Nucleus accumbens (tissue), 56 donors: ENCODE measurements at places on chromosomes 6 and 20.

GRCh38 chr6:157194110-157194509 is 129.2 kb downstream of the TMEM242 start:
- DNase-seq, result no peak

DNA sequence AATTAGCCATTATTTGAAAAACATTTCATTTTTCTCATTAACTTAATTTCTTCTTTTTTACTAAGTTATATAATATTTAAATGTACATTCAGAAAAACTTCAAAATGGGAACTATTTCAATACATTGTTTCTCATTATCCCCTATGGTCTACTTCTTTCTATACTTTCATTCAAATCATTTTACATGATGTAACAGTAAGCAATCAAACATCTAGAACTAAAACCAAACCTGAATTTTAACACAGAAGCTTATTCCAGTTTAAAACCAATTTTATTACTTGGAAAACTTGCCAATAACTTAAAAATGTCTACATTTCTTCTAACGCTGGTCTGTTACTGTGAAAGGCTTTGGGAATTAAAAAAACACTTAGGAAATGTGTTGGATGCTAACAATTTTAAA is 4.6 kb upstream of the PRR18 start:
- no peak for DNase-seq

- DNase-seq, result no peak
Measured at GRCh38 chr6:129492260-129492659, 217.7 kb downstream of the ARHGAP18 start.

DNA sequence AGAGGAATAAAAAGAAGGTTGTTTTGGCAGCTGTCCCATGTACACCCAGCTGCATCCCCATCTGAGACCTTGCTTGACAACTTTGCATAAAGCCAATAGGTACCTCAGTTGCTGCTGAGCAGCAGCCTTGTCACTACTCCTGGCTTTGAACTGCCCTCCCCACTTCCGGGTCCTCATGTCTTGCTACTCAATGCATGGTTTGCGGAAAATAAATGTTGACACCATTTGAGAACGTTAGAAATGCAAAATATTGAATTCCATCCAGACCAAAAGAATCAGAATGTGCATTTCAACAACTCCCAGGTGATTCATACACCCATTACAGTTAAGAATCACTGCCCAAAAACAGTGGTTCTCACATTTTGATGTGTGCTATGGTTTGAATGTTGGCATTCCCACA is 32.9 kb downstream of the GPX5 start:
- DNase-seq, result no peak

- DNase-seq, result no peak
Measured at GRCh38 chr6:93139408-93140081, 279.8 kb downstream of the EPHA7 start.

- no peak for DNase-seq
Measured at GRCh38 chr20:9388813-9389161, 125.6 kb upstream of the LAMP5 start.

DNA sequence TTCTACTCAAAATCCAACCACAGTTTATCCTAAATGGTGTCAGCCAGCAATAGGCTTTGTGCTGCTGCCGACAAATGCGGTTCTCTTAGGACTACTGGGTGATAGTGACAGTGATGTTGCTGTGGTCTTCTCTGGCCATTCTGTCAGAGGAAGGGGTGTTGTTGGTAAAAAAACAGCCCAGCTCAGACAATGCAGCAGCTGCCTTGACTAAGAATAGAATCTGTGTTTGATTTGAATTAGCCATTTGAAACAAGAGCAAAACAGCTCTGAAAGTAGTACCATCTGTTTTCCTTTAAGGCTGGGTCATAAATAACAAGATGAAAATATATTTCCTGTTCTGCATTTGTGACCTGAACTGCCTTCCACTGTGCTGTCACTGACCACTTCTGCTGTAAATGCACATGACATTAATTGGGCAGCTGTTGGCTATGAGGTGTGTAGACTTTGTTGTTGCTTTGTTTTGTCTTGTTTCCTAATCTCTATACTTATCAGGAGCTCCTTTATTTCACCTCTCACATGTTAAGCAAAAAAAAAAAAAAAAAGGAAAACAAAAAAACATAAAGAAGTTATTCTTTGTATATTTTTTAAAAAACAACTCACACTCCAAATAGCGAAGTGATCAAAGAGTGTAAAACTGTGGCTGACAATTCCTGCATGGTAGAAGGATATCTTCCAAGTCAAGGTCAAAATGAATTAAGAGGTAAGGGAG is 497.8 kb upstream of the ARID1B start:
- DNase-seq, result no peak

GRCh38 chr6:37580176-37580955 is 80.7 kb upstream of the CCDC167 start:
- no peak for DNase-seq

DNA sequence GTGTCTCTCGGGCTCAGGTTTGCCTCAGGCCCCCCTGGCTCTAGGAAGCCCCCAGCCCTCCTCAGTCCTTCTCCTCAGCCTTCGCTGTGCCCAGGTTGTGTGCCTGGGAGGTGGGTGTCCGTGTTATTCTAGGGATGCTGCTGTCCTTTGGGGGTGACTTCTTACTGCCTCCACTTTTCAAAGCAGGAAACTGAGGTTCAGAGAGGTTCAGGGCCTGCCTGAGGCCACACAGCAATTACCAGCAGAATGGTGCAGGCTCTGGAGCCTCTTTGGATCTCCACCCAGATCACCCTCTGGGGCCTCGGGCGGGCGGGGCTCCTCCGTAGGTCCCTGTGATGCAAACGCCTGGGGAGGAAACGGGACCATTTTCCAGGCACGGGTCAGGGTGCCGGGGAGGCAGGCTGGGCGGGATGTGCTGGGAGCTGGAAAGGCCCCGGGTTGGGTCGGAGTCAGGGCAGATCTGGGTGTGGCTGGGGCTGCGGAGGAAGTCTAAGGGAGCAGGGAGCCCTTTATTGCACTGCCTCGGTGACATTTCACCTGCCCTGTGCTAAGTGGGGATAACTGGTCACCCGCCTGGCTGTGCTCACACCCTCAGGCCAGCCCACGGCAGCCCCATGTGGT is 23.2 kb downstream of the GATA5 start:
- no peak for DNase-seq

DNA sequence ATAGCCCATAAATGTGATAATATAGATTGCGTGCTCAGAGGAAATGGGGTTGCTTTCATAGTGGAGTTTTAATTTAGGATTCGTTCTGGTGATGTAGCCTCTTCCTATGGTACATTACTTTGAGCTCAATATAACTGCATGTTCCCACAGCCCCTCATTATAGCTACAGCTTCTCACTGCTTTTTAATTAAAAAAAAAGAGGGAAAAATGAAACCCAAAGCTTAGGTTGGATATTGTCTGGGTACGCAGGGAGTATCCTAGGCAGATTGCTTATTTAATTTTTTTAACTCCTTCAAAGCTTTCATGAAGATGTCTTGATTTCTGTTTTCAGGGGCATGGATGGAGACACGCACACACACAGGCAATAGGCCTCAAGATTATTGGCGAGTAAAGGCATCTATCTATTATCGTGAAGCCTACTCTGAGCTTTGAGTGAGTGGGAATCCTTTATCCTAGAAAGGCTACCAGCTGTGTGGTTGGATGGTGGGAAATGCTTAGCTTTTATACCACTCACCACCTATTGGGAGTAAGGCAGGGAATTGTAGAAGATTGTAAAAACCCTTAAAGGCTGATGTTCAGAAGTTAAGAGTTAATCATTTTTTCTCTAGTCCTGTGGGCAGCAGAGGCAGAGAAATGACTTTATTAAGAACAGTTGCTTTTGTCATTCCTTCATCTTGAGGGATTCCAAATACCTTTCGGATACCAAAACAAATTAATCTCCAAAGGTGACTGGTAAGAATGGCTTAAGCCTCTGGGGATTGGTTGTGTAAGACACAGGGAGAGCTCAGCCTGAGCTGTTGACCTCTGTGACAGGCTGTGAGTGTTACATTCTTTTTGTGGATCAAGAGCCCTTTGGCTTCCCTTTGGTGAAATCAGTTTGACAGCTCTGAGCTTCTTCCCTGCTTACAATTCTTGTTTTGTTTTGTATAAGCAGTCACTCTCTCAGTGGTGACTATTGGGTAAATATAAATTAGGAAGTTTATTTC is 33.4 kb downstream of the CTNNBL1 start:
- DNase-seq, result no peak

DNA sequence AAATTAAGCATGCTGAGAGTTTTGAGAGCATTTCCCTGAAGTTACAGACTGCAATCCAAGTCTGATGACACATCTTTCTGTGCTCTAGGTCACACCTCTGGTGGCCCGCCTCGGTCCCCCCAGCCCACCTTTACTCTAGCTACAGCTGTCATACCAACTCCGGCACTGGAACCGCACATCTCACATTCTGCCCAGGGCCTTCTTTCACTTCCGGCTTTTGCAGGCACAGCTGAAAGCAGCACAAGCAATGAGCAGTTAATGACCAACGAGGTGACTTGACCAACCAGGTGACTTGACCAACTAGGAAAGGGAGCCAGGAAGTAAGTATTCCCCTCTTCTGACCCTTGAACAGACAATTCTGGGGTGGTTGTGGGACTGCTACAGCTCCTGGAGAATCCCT is 88.6 kb upstream of the MOCS1 start:
- no peak for DNase-seq

GRCh38 chr6:2968600-2969135 is 2.7 kb downstream of the SERPINB6 start:
- no peak for DNase-seq

GRCh38 chr20:63137851-63138415 is 78.0 kb downstream of the YTHDF1 start:
- no peak for DNase-seq

DNA sequence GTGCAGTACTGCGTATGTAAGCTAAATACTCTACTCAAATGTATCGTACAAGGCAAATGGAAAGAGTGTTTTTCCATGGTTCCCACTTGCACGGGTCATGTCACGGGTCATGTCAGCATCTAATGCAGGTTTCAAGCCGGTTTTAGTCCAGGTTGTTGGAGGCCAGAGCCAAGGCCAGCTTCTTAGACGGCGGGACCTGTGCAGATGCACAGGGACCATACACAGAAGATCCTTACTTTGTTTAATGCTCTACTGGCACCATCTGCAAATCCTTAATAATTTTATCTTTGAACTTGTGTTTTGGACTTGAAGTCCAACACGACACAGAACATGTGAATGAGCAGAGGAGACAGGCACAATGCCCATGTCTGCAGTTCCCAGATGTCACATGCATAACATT is 42.7 kb downstream of the SOD2 start:
- DNase-seq, result no peak

GRCh38 chr6:79066828-79067227 is 11.2 kb downstream of the PHIP start:
- no peak for DNase-seq

GRCh38 chr6:95232446-95232845 is 344.9 kb upstream of the MANEA start:
- no peak for DNase-seq

- DNase-seq, result no peak
Measured at GRCh38 chr20:59778615-59779200, 154.7 kb downstream of the SYCP2 start.

DNA sequence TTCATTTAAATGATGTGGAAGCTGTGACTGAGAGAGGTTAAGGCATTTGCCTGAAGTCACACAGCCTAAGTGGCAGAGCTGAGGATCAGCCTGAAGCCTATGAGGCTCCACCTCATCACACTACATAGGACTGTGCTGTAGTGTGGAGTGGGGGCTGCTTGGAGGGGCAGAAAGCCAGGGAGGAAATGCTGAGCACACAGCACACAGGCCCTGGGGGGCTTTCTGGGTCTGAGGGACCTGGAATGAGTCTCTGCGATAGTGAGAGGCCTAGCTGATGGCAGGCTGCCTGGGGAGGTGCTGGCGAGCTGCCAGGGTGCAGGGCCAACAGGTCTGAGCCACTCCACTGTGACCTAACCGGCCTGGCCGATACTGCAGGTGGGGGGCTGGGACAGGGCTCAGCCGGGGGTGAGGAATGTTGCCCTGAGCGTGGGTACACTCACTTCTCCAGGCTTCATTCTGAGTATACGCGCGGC is 2.2 kb upstream of the ARHGAP40 start:
- DNase-seq, result no peak

DNA sequence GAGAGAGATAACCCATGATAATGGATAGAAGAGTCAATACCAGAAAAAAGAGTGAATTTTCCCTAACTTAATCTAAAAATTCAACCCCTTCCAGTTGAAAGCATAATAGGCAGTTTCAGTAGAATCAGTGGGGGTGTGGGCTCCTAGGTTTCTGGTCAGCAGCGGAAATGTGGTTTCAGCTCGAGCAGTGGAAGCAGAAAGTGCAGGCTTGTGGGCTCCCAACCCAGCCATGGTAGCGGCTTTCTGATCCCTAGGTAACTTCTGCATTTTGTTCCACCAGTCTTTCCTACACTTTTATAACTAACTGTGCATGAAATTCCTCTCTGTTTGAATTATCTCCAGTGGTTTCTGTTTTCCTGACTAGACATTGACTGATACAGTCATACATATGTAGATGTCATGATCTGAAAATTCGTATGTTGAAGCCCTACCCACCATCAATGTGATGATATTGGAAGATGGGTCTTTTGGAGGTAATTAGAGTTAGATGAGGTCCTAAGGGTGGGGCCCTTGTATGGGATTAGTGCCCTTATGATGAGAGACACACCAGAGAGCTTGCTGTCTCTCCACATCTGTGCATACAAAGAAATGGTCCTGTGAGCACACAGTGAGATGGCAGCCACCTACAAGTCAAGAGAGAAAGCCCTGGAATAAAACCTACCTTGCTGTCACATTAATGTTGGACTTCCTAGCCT is 6.5 kb upstream of the DDO start:
- no peak for DNase-seq

DNA sequence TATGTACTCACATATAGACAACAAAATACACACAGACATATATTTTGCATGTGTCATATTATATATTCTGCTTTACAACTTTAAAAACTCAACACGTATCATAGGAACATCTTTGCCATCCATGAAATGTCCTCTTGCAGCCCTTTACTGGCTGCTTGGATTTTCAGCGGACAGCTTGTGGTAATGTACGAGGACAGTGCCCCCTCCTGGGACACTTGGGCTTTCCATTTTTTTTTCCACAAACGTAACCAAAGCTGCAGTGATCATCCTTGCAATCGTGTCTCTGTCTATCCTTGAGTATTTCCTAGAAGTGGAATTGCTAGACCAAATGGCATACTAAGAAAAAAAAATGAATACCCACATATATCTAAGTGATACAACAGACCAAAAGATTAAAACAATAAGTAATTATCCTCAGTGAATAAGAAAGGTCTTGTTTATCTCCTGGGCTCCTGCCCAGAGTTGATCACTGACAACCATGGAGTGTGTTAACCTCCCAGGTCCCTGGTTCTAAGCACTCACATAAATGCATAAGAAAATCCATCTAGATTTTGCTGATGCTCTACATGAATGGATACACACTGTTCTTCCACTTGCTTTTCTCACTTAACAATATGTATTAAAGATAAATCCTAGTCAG is 18.1 kb downstream of the BPI start:
- DNase-seq, result peak; percentile 17

GRCh38 chr20:44154521-44155001 is 32.4 kb downstream of the JPH2 start:
- DNase-seq, result no peak

GRCh38 chr20:33450867-33451266 is 7.3 kb upstream of the SNTA1 start:
- DNase-seq, result no peak

- DNase-seq, result no peak
Measured at GRCh38 chr6:34981951-34982350, 92.9 kb downstream of the ANKS1A start.

- DNase-seq, result no peak
Measured at GRCh38 chr20:39100691-39101090, 138.5 kb downstream of the DHX35 start.
